EH (cell line): ENCODE measurements at places on chromosomes 1 and 21.
A peak's percentile ranks its signal among the peaks of the same experiment; 100 is the strongest.

DNA sequence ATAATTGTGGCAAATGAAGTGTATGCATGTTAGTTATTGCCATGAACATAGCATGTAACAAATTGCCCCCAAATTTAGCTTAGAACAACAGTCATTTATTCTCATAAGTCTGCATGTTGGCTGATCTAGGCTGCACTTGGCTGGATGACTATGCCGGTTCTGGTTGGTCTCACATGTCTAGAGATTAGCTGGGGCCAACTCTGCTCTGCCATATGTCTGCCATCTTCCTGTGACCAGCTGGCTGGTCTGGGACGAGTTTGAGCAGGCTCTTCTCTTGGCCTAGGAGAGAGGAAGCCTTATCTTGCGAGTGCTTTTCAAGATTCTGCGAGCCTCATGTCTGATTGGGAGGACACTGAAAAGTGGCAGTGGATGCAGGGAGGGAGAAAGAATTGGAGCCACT, 198.3 kb upstream of the FAM78B start:
- no peak for DNase-seq

DNA sequence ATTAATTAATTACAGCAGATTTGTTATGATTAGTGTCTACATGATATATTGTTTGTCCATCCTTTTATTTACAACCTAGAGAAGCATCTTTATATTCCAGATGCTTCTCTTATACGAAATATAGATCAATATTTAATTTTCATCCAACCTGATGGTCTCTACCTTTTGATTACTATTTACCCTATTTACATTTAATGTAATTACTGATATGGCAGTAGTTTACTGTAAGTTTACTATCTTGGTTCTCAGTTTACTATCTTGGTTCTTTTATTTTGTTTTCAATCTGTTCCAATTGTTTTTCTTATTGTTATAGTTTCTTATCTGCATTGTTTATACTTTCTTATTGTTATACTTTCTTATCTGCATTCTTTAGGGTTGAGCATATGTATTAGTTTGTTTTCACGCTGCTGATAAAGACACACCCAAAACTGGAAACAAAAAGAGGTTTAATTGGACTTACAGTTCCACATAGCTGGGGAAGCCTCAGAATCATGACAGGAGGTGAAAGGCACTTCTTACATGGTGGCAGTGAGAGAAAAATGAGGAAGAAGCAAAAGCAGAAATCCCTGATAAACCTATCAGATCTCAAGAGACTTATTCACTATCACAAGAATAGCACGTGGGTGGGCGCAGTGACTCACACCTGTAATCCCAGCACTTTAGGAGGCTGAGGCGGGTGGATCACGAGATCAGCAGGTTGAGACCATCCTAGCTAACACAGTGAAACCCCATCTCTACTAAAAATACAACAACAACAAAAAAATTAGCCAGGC, 28.9 kb downstream of the FAF1 start:
- DNase-seq, result no peak

DNA sequence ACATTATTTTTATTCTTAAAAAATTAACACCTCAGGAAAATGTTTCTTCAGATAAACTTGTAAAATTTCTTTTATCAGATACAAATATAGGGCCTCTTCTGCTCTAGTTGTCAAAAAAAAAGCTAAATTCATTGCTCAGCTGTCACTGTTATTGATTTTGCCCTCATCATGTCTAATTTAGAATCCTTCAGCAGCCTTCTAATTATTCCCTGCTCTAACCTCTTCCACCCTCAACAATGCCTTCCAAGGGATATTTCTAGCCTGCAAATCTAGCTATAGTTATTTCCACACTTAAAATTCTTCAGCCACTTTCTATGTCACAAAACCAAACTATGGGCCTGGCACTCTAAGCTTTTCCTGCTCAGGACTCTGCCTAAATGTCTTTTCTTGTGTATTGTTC, 25.2 kb downstream of the PDE4B start:
- no peak for DNase-seq

DNA sequence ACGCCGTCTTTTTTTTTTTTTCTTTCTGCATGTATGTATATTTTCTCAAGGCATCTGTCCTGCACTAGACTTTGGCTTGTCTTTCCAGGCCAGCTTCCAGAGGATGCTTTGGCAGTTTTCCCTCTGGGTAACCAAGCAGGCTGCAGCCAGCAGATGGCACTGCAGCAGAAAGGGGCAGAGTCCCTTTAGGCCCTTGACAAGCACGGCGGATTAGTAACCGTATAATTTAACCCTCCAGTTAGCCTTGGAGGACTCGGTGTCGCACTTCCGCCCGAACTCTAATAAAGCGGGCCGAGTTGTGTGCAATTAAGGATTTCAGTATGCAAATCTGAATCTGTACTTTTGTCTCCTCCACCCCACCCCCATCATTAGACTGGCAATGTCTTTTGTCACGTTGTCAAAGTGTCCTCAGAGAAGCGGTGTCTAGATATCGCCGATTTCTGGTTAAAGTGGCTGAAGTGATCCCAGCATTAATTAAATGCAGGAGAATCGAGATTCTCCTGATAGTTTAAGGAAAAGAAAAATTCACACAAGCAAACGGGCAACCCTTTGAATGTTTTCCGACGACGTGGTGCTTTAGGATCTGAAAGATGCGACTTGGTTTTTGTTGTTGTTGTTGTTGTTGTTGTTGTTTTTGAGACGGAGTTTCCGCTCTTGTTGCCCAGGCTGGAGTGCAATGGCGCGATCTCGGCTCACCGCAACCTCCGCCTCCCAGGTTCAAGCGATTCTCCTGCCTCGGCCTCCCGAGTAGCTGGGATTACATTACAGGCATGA, 1.1 kb upstream of the TMEM167B start:
- peak; percentile 55 for DNase-seq

DNA sequence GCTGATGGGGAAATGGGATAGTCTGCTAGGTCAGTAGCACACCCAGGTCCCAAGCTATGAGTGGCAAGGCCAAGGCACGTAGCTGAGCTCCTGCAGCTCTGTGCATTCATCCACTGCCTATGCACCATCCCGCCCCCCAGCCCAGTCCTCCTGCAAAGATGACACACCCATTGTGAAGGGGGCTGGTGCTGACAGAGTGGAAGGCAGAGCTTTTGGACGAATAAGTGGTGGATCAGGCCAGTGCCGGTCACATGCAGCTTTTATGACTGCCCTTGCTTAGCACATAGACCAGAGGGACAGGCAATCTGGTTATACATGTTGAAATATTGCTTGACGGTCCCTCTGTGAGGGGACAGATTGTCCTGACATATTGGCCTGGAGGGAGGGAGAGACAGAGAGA, 494.3 kb downstream of the PTPRU start:
- DNase-seq, result no peak

DNA sequence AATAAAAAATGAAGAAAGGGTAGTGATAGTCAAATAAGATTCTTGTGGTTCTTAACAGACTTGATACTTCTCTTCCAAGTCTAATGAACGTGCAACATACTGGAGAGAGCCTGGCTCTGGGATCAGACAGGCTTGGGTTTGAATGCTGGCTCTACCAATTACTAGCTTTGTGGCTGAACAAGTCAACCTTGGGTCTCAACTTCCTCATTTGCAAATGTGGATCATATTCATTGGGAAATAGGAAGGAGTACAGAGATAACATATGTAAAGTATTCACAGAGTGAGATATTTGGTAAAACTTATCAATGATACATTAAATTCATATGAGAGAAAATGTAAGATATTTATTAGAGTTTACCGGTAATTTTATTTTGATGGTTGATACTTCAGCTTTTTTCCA, 2.0 kb downstream of the EDEM3 start:
- no peak for DNase-seq

GRCh38 chr1:67342076-67342890, 34.6 kb downstream of the IL12RB2 start:
- no peak for DNase-seq

DNA sequence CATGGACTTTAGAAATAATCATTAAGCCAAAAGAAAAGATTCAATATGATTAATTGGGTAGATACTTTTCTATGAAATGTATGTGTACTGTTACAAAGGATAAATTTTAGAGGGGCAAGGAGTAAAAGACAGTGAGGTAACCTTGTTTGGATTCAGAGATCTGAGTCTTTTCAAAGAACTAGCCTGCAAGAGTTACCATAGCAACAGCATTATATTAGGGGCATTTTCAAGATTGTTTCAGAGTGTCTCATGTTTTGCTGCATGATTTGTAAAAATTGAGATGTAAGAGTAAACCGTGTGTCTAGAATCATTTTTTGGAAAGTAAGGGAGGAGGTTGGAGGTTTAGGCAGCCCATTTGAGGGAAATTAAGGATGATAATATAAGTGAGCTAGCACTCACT, 70.6 kb upstream of the KIAA1614 start:
- DNase-seq, result peak; percentile 83

- peak; percentile 88 for DNase-seq
Observed at GRCh38 chr1:94617134-94617805, 75.7 kb upstream of the F3 start.

GRCh38 chr1:230599926-230600656, 42.2 kb upstream of the COG2 start:
- DNase-seq, result no peak

- no peak for DNase-seq
Observed at GRCh38 chr1:100791586-100791985, 72.0 kb downstream of the VCAM1 start.

DNA sequence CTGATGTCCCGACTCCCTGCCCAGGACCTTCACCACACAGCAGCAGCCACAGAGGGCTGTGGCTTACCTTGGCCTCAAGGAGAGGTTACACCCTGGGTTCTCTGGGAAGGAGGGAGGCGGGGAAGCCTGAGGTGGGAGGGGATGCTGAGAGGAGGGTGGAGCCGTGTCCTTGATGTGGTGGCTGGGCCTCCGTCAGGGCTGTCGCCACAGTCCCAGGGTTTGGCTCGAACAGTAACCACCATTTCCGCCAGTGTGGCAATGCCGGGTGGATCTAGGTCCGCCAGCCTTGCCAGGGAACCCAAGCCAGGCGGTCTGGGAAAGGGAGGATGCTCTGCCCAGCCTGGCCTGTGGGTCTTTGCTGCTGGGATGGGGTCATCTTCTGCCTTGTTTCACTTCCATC, 18.4 kb upstream of the CDCA8 start:
- DNase-seq, result no peak

DNA sequence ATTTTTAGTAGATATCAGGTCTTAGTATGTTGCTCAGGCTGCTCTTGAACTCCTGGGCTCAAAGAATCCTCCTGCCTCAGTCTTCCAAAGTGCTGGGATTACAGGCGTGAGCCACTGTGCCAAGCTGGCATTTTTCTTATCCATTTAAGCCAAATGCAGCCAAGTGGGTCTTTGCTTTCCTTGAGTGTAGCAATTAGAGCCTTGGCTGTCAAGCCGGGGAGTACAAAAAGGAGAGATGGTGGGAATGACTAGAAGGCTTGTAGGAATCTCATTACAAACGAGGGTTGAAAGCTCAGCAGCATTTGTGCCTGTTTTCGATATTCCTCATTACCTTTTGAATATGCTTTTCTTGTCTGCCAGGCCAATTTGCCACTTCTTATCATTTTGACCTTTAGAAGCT, 140.9 kb downstream of the DISC1 start:
- DNase-seq, result no peak

DNA sequence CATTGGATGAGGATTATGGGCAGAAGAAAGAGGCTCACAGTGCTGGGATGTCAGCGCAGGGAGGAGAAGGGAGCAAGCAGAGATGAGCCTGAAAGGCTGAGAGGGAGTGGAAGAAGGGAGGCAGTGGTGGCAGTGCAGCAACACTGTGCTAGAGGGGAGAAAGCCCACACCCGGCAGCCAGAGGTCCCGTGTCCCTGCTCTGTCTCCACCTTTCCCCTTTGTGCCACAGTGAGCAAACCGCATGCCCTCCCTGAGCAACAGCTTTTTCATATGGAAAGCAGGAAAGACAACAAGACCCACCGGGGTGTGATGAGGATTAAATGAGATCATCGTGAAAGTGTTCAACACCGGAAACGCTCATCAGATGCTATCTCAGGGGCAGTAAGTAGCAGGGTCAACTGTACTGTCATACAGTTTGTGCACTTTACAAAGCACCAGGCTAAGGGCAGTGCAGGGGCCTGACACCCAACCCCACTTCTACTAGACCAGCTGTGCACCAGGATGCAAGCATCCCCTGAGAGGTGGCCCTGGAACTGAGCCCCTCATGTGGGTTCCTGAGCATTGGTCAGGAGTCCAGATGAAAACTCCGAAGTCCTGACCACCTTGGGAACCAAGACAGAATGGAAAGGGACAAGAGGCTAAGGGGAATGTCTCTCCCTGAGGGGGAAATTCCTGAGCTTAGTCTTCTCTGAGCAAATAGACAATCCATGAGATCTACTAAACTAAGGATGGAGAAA, 9.1 kb downstream of the NHLH1 start:
- peak; percentile 83 for DNase-seq

DNA sequence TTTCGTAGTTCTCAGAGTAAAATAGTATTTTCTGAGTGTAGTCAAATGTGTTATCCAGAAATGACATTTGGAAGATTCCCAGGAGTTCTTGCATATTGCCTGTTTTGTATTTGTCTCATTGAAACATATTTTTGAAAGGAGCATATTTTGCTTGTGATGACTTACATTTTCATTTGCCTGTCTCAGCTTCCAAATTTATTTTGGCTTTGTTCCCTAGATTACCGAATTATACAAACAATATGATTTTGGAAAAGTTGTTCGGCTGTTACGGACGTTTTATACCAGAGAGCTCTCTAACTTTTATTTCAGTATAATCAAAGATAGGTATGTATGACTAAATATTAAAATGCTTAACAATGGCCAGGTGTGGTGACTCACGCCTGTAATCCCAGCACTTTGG, 46.0 kb downstream of the IARS2 start:
- no peak for DNase-seq

GRCh38 chr21:33732038-33732437, 89.7 kb downstream of the ITSN1 start:
- no peak for DNase-seq

DNA sequence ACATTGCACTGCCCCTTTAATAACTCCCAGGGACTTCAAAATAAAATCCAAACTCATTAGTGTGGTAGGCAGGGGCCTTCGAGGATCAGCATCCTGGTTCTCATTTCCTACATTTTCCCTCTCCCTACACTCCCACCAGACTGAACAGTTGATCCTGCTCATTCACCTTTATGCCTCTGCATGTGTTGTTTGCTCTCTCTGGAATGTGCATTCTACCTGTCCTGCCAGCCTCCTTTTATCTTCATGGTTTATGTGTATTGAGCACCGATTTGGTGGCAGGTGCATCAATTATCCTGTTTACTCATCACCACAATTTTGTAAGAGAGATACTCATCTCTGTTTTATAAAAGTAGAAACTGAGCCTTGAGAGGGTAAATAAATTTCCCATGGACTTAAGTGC, 125.0 kb downstream of the ADSS2 start:
- no peak for DNase-seq

DNA sequence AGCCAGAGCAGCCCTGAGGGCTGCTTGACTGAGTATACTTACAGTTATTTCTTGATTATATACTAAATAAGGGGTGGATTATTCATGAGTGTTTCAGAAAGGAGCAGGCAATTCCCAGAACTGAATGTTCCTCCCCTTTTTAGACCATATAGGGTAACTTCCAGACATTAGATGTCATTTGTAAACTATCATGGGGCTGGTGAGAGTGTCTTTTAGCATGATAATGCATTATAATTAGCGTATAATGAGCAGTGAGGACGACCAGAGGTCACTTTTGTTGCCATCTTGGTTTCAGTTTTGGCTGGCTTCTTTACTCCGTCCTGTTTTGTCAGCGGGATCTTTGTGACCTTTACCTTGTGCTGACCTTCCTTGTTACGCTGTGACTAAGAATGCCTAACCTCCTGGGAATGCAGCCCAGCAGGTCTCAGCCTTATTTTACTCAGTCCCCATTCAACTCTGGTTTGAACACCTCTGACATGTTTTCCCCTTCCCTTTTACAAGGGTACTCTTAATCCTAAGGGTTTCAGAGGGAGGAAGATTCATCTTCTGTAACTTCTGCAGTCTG, 16.2 kb downstream of the KCTD3 start:
- no peak for DNase-seq
